Choroid plexus epithelial cell (primary cell): ENCODE measurements at places on chromosomes 3 and 15.

GRCh38 chr3:142647856-142648255, 51.7 kb downstream of the PLS1 start:
- no peak for DNase-seq

GRCh38 chr3:50275996-50276761, 2.7 kb upstream of the LSMEM2 start:
- no peak for DNase-seq

DNA sequence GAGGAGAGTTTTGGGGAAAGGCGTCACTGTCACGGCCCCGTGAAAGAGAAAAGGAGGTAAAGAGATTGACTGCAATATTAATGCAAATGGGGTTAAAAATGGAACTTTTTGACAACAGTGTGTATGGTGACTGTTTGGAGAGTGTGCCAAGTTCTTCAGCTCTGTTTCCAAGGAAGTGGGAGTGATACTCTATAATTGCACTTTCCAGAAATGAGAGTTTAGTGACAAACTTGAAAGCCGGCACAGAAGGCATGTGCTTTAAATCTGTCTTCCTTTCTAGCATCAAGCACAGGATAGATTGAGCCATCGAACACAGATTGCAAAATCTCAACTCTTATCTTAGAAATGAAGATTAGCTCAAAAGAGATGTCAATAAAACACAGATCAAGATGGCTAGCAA, 51.9 kb upstream of the SNRPA1 start:
- DNase-seq = no peak

DNA sequence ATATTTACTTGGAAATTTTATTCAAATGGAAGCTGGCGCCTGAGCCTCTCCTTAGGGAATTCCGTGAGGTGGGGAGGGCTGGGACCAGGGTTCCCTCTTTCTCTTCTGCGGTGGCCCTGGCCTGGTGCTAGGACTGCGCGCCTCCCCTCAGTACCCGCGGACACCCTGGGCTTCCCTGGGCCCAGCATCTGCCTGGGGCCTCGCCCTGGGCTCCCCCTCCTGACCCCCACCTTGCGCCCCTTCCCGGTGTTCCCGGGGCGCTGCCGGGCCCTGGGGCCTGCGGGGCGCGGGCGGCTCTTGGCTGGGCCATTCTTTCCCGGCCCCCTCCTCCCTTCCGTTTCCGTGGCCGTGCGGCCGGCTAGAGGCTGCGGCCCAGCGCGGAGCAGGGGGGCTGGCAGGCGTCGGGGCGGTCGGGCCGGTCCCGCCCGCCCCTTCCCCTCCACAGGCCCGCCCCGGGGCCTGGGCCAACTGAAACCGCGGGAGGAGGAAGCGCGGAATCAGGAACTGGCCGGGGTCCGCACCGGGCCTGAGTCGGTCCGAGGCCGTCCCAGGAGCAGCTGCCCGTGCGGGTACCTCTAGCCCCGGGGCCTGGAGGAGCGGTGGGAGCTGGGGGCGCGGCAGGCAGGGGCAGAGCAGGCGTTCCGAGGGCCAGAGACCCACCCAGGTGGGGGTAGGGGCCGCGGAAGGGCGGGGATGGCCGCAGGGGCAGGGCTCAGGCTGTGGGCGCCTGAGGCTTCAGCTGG, at the start of gene FES:
Gene FES, plus strand, starts transcription at position 529 of the 743 bp plus-strand sequence. CDS start 542 bp downstream, outside the sequence.
- DNase-seq = peak; percentile 52

GRCh38 chr3:15223685-15224572, 17.9 kb downstream of the CAPN7 start:
- DNase-seq = no peak

DNA sequence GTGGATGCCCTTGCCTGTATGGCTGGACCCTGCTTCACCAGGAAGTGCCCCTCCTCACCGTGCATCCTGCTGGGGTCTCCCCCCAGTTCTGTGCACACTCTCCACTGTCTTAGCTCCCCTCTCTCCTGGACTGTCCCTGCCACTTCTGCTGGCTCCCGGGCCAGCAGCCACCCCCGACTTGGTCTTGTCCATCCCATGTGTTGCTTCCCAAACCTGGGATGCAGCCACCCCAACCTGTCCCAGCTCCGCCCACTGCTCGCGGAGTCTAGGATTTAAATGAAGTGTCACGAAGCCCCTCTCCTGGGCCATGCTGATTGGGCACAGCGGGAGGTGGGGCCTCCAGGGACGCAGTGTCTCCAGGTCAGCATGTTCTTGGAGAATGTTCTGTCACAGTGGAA, 48.5 kb downstream of the PLXNA1 start:
- DNase-seq = no peak

GRCh38 chr15:79157631-79158592, 67.3 kb upstream of the RASGRF1 start:
- DNase-seq = no peak

DNA sequence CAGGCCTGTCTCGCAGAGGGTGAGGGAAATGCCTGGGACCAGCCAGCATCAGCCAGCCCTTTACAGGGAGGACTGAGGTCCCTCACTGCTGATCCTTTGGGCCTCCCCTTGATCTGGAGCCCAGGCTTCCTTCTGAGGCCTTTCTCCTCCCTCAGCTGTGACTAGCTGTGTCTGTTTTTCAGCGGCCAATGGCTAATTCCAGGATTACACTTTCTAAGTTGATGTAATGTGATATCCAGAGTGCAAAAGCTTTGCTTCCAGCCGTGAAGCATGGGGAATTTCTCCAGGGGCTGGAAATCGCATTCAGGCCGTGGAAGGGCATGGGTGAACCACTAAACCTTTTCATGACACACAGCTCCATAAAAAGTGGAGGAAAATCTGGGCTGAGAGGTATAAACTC, 157.6 kb downstream of the SHQ1 start:
- DNase-seq = peak; percentile 9

DNA sequence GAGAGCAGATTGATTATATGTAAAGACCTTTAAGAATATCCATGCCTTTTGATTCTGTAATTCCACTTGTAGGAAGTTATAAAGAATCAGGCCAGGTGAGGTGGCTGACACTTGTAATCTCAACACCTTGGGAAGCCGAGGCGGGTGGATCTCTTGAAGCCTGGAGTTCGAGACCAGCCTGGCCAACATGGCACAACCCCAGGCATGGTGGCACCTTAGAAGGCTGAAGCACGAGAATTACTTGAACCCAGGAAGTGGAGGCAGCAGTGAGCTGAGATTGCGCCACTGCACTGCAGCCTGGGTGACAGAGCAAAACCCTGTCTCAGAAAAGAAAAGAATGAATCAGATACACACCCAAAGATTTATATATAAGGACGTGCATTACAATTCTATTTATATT, 33.9 kb downstream of the HRH1 start:
- DNase-seq = no peak

DNA sequence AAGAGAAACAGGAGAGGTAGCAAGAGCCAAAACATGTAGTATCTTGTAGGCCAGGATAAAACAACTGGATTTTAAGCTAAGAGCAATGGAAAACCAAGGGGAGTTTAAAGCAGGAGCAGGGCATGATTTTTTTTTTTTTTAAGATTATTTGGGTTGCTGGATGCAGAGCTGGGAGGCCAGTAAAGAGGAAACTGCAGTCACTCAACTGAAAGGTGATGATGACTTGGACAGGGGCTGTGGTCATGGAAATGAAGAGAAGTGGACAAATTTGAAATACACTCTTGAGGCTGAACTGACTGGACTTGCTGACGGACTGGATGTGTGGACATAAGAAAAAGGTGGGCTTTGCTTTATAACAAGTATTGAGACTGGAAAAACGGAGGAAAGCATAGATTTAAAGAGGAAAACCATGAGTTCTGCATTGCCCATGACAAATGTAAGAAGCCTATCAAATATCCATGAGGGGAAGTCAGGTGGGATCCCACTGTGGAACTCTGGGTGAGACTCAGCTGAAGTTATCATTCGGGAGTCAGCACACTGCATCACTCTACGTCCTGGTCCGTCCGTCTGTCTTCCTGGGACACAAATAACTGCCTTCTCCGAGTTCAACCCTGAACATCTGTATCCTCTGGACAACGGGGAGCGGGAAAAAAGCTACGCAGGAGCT, 688 bp downstream of the XPC start:
- DNase-seq = peak; percentile 60

DNA sequence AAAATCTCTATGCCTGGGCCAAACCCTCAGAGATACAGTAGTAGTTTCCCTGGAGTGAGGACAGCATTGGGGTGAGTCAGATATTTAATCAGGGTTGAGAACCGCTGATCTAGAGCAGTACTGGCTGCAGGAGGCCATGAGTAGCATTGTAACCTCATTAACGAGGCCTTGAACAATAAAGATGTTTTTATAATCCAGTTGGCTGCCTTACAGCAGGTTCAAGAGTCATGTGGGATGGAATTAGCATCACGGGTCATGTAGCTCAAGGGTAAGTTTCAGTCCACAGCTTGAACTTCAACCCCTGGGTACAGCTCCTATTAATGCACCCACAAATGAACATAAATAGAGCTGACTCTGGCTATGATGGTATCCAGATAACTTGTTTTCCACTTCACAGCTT, 5.1 kb downstream of the HPS3 start:
- DNase-seq = peak; percentile 82

- peak; percentile 40 for DNase-seq
These were observed 42.3 kb downstream of the CPN2 start for GRCh38 chr3:194308601-194309449.

DNA sequence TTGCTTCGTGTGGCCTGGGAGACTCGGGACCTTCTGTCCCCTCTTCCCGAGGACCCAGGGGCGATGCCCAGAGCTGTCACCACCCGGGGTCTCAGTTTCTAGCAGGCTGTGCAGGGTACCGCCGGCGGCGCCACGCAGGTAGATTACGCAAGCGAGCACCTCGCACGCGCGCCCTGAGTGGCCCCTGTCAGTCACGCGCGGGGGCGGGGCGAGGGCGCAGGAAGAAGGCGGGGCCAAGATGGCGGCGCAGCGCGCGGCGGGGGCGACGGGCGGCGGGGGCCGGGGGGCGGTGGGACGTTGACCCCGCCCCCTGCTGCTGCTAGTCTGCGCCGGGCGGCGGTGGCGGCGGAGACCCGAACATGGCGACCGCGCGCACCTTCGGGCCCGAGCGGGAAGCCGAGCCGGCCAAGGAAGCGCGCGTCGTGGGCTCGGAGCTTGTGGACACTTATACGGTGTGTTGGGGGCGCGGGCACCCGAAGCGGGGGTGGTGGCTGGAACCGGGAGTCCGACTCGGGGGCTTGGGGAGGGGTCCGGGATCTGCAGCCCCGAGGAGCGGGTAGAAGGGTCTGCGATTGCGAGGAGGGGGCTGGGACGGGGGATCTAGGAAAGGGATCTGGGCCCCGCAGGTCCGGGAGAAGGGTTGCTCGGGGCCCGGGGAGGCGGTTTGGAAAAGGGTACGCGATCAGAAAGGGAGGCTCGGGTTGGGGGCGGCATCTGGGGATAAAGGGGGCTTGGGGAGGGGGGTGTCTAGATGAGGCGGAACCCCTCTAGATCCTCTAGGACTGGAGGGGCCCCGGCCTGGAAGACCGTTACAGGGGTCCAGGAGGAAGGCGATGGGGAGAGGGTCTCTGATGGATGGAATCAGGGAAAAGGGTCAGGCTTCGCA, at the start of gene NISCH:
Gene NISCH, plus strand, starts transcription at position 322 of the 886 bp plus-strand sequence. Its CDS starts 38 bp downstream, at position 360.
- peak; percentile 60 for DNase-seq

DNA sequence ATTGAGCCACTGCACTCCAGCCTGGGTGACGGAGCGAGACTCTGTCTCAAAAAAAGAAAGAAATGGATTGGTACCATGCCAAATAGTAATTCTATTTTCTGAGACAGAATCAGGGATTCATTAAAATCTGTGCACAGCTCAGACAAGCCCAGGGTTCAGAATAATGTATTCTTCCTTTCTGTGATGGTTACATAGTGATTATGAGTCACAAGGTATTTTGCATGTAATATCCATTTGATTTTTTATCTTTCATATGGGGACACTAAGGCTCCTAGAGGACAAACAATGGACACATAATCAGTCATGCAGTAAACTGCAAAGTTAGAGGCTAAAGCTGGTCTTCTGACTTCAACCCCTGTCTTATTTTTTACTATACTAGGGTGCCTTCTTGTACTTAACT, 156.8 kb upstream of the COL8A1 start:
- no peak for DNase-seq

GRCh38 chr3:144590854-144591253, 619.2 kb downstream of the DIPK2A start:
- DNase-seq = peak; percentile 90
